Pulmonary artery endothelial cell (primary cell): ENCODE measurements at places on chromosomes 4 and X. TPM values are rescaled to one million over a fixed set of nuclear protein-coding genes. Genes with fewer than 3 reads are reported as not detected.

GRCh38 chr4:98744372-98745150 is 86.2 kb upstream of the TSPAN5 start:
- DNase-seq, result no peak

DNA sequence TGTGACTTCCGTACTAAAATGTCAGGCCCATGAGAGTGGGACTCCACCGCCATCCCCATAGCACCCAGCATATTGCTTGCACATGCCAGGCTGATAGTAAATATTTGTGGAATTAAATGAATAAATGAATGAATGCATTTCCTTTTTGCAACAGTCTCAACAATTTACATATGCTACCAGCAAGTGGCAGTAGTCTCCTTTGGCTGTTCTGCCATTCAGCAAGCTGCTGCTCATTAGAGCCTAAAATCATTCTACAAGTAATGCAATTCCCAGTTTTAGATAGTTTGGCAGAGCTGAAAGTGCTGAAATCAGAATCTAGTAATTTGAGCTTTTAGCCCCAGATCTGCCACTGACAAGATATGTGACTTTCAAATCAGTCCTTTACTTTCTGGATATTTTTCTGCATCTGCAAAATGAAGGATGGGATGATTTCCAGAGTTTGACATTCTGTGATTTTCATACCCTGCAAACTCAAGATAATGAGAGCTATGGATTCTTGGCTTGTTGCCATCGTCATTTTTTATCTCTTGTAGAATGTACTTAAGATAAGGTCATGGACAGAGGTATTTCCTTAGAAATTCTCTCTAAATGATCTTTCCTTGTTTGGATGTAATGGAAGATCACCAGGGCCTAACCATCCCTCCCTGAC is 35.7 kb upstream of the INTS6L start:
- DNase-seq, result peak; percentile 5

- no peak for DNase-seq
Observed at GRCh38 chr4:1032861-1033260, 21.4 kb downstream of the FGFRL1 start.

DNA sequence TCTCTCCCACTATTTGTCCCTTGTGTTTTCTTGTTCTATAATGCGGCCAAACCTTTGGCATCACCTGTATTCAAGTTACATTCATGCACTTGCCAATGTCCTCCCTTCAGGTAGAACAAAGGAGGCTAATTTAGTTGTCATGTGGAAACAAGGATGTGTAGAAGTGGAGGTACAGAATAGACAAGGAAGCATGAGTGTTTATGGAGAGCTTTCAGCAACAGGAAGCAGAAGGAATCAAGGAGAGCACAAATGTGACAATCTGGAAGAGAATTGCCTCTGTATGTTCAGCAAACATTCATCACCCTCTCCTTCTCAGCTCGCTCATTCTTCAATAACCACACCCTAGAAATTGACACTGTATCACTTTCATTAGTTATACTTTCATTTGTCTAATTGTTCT is 103.4 kb downstream of the SLC7A11 start:
- no peak for DNase-seq

DNA sequence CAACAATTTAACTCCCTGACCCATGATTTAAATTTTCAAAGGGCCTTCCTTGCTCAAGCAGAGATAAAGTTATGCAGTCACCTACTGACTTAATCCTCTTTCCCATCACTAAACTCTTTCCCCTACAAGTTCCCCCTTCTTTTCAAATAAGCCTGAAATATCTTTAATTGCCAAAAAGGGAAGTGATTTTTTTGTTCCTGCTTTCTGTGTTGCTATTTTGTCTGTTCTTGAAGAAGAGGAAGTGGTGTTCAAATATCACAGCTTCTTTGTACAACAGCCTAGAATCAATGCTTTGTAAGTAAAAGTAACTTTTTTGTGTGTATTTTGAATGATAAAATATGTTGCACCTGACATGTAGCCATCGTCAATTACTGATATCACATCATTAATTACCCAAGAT is 595.9 kb downstream of the CENPC start:
- no peak for DNase-seq

GRCh38 chrX:48045410-48046311 is 25.8 kb downstream of the ZNF630 start:
- peak; percentile 29 for DNase-seq

- DNase-seq, result no peak
Observed at GRCh38 chr4:110589297-110589696, 33.6 kb downstream of the PITX2 start.

GRCh38 chr4:24927049-24927448 is 14.2 kb upstream of the CCDC149 start:
- no peak for DNase-seq

GRCh38 chr4:47071901-47072341 is 40.6 kb downstream of the GABRB1 start:
- no peak for DNase-seq

DNA sequence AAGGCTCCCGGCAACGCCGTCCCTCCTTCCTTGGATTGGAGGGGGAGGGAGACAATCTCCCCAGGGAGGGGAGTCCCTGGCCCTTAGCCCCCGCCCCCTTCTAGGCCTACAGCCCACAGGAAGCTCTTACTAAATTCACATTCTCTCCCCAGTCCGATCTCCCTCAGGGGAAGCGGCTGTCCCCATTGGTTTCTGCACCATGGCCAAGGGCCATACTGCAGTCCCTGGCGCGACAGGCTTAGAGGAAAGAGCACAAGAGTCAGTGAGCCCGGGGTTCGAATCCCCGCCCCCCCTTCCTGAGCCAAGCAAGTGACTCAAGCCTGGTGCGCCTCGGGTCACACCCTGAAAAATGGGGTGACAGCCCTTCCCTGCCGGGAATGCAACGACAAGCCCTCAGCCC is 1.1 kb downstream of the ABLIM2 start:
- no peak for DNase-seq

GRCh38 chr4:1910643-1911042 is 39.5 kb downstream of the NSD2 start:
- peak; percentile 13 for DNase-seq

DNA sequence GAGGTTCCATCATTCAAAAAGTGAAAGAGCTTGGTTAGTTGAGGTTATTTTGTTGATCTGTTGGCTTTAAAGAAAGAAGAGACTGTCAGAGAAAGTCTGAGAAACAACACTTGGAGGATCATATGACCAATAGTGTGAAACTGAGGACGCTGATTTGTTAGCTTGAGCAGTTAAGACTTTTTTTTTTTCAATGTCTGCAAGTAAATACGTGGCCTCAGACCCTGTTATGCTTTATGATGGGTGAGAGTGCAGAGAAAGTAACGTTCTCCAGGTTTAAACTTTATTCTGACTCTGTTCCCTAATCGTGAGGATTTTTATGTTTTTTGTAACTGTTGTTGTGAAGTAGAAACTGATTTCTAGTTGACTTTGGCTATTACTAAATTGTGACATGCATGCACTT is 45.9 kb downstream of the GAB1 start:
- no peak for DNase-seq

Gene SOX3
- not detected in 2 replicates for total RNA-seq

Gene PNCK
- not detected in 2 replicates for total RNA-seq

Gene UGT2B10
- total RNA-seq, result not detected in 2 replicates

Gene SLITRK4
- 1.6 and 1.7 TPM in 2 replicates for total RNA-seq

Gene FAM9B
- total RNA-seq, result not detected in 2 replicates

Gene RNF212
- 0.99 and 1.8 TPM in 2 replicates for total RNA-seq

Gene TAPT1
- 9.9 and 18.0 TPM in 2 replicates for total RNA-seq

Gene PGAM4
- 0.14 TPM in 1 of 2 replicates, not detected in the other for total RNA-seq

Gene CD99L2
- 21.5 and 31.2 TPM in 2 replicates for total RNA-seq
